ENCODE measurements at places on chromosomes 1 and 21.

GRCh38 chr1:58854576-58854975 lies 70.7 kb upstream of the JUN start:
- DNase-seq: no peak

DNA sequence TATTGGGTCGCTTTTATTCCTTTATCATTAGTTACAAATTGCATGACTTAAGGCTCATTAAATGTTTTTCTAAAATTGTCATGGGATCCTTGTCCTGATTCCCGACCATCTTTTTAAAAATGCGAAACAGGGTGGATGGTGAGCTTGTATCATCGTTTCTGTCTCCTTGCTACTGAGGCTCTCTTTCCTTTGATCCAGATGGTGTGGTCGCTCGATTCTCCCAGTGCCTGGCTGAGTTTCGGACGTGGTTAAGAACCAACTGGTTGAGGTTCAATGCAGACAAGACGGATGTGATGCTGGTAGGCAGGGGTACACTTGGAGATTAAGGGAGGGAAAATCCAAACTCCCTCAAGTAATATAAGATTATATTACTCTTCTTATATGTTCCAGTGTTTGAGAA lies 1.2 kb downstream of the MIER1 start:
- no peak for DNase-seq

- no peak for DNase-seq
Observed at GRCh38 chr1:6935361-6935883, 150.2 kb downstream of the CAMTA1 start.

GRCh38 chr1:24900985-24901781 lies 28.9 kb downstream of the RUNX3 start:
- no peak for DNase-seq

DNA sequence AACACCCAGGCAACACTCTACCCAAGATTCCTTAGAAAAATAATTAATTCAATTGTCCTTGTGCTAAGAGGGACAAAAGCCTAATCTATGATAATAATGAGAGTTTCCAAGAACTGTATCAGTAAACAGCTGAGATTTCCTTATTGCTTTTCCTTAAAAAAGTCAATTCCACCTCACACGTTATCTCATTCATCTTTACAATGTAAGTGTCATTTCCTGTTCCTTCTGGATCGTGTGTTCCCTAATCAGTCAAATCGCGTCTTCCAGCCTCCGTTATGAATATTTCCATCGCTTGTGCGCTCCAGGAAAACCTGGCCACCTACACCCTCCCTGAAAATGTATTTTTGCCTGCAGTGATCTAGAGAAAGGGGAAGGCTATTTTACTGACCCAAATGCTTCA lies 23.9 kb upstream of the CLDN17 start:
- no peak for DNase-seq

- no peak for DNase-seq
Observed at GRCh38 chr1:43258370-43258769, 11.4 kb upstream of the TMEM125 start.

GRCh38 chr1:215539803-215540570 lies 27.1 kb upstream of the KCTD3 start:
- no peak for DNase-seq

GRCh38 chr21:46229133-46229922 lies 754 bp upstream of the LSS start:
- no peak for DNase-seq

GRCh38 chr1:203791498-203791897 lies 3.9 kb upstream of the ZBED6 start:
- no peak for DNase-seq

GRCh38 chr21:28148400-28149064 lies 844.1 kb downstream of the LTN1 start:
- DNase-seq: no peak

- no peak for DNase-seq
Observed at GRCh38 chr1:84247425-84248220, 53.9 kb upstream of the SAMD13 start.

Data from BJ (cell line).